ENCODE measurements at places on chromosomes 3 and 15.

GRCh38 chr15:51620641-51621040, 1.9 kb downstream of the DMXL2 start:
- DNase-seq: no peak

- no peak for DNase-seq
Measured at GRCh38 chr15:88881775-88882174, 13.6 kb downstream of the HAPLN3 start.

GRCh38 chr15:60809375-60809774, 330.4 kb upstream of the ICE2 start:
- DNase-seq: no peak

DNA sequence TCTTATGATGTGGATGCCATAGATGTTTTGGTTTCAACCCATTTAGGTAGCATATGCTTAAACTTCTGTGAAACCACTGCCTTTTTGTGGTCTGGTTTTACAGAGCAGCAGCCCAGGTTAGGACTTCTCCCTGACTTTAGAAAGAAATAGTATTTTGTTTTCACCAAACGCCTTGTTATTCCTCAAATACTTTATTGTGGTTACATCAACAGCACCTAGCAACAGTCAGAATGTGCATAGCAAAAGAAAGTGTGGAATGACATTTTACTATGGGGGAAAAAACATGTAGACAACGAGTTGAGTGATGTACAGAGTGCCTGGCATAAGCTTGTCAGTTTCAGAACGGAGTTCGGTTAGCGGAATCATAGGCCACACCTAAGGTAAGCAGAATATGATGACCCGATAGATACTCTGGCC, 159.2 kb downstream of the TPRG1 start:
- no peak for DNase-seq

GRCh38 chr3:71582036-71582611, 1.4 kb downstream of the FOXP1 start:
- DNase-seq: no peak

DNA sequence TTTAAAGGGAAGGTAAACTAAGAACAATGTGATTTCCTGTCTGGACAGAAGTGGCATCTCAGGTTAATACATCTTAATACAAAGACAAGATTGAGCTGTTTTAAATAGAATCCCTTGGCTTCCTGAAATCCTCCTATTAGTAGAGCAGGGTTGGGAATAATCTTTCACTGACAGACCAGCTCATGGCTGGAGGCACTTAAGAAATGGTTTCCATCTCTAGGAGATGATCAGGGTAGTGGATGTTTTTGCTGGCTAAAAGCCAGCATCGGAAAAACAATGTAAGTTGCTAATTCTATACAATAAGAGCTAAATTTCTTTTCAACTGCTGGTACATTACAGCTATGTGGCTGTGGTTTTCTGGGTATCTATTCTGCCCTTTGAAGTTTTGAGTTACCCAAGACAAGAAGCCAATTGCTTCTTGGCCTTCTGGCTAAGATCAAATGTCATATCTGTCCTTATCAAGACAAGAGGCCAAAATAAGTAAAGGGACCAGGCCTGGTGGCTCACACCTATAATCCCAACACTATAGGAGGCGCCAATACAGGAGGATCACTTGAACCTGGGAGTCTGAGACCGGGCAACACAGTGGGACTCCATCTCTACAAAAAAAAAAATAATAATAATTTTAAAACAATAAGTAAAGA, 49.6 kb downstream of the SHQ1 start:
- no peak for DNase-seq

GRCh38 chr3:170429050-170429449, 10.4 kb downstream of the CLDN11 start:
- DNase-seq: peak; percentile 27

- DNase-seq: no peak
Measured at GRCh38 chr15:70060214-70060992, 37.3 kb downstream of the TLE3 start.

- DNase-seq: no peak
Measured at GRCh38 chr15:72285402-72285801, 13.0 kb upstream of the PARP6 start.

DNA sequence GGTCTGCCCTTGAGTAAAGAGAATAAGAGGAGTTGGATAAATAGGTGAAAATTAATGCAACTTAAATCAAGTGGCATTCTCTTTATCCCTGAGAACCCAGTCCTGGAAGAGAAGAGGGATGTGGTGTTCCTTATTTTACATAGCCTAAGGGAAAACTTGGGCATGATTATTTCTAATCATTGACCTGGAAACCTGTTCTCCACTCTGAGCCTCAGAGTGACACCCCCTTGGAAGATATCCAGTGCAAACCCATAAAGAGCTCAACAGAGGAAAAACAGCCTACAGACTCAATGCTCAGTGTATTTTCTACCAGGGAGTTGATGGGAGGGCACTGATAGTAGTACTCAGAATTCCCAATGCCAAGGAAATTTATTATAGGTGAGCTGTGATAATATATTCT, 22.0 kb downstream of the SLC15A2 start:
- DNase-seq: no peak

DNA sequence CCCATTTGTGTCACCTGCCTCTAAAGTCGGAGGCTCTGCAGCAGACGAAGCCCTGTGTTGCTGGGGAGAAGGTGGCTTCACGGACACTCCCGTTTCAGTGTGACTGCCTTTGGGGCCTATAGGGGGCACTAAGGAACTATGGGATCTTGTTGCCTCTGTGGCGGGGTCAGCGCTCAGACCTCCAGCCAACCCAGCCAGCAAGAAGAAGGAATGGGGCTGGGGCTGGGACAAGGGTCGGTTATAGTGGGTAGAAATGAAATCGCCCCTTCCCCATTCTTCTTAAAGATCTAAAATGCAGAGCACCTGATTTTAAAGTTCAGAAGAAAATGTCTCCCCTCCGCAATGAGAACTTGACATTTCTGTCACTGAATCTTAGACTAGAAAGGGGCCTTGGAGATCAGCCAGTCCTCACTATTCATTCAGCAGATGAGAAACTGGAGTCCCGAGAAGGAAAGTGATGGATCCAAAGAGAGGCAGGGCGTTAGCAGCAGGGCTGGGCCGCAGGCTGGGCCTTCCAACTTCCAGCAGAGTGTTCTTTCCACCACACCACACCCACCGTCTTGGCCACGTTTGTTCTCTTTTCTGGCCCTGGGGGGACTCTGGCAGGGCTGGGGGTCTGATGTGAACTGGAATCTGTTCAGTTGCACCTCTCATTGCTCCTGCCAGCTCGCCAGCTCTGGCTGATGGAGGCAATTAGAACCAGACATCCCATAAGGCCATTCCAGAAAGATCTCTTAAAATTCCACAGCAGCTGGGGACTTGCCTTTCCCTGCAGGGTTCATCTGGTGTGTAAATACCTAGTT, 195.4 kb downstream of the OPA1 start:
- DNase-seq: peak; percentile 10

- no peak for DNase-seq
Measured at GRCh38 chr15:94460624-94461023, 229.3 kb downstream of the MCTP2 start.

DNA sequence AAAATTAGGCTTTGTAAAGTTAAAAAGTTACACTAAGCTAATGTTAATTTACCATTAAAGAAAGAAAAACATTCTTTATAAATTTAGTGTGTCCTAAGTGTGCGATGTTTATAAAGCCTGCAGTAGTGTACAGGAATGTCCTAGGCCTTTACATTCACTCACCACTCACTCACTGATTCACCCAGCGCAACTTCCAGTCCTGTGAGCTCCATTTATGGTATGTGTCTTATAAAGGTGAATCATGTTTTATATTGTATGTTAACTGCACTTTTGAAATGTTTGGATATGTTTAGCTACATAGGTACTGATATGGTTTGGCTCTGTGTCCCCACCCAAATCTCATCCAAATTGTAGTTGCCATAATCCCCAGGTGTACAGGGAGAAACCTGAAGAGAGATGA, 549.7 kb upstream of the EPHA6 start:
- no peak for DNase-seq

DNA sequence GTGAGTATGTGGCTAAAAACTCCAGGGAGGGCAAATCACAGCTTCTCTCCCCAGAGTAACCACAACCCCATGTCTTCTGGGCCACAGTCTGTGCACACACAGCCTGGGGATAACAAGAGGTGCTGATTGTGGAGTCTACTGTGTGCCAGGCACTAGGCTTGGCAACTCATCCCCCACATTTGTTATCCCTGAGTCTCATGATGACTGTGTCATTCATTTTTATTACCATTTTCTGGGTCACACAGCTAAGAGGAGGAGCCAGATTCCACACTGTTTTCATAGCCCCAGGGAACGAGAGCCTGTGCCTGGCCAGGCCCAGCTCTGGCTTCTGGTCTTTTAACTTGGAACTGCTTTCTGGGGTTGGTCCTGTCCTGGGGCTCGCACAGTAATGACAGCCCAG, 34.5 kb downstream of the ESYT3 start:
- DNase-seq: no peak

- DNase-seq: peak; percentile 37
Measured at GRCh38 chr3:12395349-12396012, 88.8 kb upstream of the TSEN2 start.

DNA sequence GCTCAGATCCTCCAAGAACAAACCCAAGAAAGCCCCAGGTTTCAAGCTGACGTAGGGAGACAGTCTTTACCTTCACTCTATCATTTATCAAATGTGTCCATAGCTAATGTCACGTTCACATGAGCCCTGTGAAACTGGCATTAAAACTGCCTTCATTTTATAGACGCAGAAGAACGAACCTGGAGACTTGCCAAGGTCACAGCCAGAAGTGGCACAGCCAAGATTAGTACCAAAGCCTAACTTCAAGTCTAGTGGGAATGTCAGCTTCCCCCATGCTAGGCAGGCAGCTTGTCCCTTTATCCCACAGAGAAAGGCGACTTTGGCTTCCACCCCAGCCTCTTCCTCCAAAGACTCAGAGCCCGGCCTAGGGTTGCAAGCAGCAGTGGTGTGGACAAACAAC, 517.2 kb downstream of the SHQ1 start:
- DNase-seq: no peak

DNA sequence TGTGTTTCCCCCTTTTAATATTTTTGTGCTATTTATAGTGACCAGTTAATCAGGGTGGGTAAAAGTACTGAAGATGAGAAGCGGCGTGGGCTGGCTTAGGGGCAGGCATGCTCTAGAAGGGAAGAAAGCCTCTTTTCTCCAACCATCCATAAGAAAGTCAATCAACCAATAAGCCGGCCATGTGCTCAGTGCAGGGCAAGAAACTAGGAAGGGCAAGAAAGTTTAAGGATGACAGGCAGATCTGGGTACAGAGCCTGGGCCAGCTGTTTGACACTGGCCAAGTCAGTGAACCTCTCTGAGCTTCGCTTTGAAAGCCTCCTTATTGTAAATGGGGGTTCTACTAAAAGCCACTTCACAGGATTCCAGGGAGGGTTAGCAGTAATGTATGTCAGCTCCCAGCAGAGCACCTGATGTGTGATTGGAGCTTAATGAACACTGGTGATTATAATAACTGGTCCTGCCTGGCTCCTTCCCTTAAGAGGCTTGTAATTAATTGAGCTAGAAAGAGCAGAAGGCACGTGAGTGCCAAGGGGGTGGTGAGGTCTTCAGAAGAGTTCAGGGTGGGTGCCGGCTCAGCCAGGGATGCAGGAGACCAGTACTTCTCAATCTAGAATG, 5.7 kb upstream of the CHRNA3 start:
- no peak for DNase-seq

DNA sequence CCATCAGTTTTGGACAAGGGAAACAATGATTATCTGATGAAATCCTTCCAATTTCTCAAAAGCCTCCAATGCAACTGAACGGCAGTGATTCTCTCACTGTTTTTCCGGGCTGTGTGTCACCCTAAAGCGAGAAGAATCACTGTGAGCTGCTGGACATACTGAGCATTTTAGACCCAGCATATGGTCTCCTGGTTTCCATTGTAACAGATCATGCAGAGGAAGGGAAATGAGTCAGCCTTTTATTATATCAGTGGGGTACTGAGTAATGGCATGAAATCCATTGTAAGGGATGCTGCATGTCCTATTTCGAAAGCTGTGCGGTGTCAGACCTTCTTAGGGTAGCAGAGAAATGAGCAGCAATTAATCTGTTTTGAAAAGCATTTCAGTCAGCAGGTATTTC, 287.1 kb downstream of the IL5RA start:
- DNase-seq: no peak

DNA sequence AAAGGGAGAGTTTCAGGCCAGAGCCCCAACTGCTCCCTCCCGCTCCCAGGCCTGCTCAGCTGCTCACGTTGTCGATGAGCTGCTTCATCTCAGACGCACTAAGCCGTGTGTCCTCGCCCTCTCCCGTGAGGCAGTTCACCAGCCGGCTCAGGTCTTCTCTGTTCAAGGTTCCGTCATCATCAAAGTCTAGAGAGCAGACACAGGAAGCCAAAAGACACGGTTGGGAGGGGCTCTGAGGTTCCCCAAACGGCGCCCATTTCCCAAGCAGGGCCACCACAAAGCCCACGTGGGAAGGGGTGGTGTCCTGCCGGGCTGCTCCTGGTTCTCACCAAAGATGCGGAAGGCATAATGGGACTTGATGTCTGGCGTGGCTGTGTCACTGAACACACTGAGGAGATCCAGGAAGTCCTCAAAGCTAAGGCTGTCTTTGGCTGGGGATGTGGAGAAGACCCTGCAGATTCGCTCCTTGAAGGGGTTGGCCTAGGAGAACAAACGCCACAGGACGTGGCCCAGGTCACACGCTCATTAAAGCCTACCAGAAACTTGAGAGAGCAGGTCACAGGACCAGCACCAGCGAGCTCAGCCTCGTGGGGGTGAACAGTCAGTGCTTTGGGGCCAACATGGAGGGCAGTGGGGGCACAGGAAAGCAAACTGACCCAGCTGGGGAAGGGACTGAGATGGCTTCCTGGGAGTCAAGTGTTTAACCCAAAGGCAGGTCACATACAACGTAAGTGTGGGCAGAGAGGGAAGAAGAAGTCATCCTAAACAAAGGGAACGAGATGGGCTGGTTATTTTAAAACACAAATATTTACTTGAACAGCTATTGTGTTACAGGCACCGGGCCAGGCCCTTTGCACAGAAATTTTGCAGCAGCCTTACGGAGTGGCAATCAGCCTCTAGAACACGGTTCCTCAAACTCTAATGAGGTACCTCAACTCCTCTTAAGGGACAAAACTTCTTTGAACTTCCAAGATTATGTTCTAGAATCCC, 2.4 kb downstream of the CIB1 start:
- no peak for DNase-seq

DNA sequence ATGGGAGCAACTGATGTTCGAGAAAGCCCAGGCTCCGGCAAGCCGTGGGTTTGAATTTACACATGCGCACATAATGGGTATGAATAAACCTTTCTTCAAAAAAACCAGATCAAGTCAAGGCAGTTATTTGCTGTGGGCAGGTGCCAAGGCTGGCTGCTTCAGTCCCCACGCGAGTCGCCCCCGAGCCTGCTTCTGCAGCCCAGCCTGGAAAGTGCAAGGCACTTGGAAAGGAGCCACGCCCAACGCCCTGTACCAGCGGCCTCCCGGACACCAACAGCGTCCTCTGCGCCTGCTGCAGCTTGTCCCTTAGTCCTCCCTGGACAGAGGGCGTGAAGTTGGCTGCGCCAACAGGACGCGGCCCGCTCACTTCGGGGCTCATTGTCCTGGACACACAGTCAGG, 68.9 kb downstream of the KLF15 start:
- no peak for DNase-seq

GRCh38 chr3:13452490-13453335, 27.4 kb upstream of the HDAC11 start:
- DNase-seq: no peak

GRCh38 chr15:57667171-57667849, 39.2 kb upstream of the POLR2M start:
- DNase-seq: no peak

Data from GM12864 (cell line).